NCI-H1417 treated with DMSO at 0.1 percent for 48 hours (cell line): ENCODE measurements at places on chromosomes 6 and 20.

- DNase-seq, result no peak
Measured at GRCh38 chr20:56752274-56752673, 123.2 kb downstream of the TFAP2C start.

DNA sequence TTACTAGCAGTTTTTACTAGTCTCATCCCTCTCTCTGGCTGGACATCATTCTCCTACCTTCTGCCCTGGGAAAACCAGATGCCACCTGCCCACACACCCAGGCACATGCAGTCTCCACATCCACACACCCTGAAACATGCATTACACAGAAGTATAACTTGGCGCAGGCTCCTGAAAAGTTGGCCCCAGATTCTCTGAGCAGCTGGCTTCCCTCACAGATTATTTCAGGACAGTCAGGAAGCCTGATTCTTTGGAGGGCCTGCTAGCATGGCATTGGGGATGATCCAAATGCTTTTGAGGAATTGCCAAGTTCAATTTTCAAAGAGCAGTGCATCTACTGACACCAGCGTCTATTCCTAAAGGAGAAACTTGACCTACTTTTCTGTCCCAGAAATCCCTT is 27.8 kb upstream of the KIF16B start:
- no peak for DNase-seq

DNA sequence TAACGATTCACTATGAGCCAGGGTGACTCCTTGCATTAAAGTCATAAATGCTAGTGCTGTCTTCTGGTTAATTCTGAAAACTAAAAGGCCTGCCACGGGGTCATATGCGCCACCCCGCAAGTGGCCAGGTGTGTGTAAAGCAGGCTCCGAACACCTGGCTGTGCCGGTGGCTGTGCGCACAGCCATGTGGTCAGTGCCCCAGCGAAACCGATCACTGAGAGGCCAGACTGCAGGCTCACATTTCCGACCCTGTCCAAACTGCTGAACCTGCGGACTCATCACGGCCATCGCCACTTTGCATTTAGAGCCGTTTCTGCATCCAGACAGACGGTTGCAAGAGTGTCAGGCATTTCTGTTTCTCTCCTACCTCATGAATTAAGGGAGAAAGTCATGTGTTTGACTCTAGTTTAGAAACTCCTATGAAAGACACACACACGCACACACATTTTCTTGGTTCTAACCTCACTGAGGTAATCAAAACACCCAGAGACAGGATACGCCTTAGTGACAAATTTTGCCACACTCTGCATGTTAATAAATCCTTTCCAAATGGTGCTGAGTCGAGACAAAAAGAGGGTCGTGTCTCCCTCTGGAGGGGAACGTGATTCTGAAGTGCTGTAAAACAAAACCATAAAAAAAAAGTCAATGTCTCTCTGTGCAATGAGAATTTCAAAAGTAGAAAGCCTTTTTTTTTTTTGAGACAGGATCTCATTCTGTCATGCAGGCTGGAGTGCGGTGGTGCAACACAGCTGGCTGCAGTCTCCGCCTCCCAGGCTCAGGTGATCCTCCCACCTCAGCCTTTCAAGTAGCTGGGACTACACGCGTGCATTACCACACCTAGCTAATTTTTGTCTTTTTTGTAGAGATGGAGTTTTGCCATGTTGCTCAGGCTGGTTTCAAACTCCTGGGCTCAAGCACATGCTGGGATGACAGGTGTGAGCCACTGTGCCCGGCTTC is 31.0 kb upstream of the TCFL5 start:
- DNase-seq, result no peak

DNA sequence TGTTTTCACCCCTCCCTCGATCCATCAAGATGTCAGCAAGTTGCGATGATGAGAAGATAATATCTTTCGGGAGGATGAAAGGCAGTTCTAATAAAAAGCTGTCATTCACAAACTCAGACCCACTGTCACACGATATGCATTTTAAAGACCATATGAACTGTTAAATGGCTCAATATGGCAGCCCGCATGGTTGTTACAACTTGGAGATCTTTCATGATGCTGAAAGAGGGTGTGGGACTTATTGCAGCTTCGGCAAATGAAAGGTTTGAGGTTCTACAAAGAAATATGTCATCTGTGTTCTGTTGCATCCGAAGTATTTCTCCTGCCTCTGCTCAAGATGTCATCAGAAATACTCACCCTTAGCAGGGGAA is 128.5 kb downstream of the CDH4 start:
- DNase-seq, result no peak

DNA sequence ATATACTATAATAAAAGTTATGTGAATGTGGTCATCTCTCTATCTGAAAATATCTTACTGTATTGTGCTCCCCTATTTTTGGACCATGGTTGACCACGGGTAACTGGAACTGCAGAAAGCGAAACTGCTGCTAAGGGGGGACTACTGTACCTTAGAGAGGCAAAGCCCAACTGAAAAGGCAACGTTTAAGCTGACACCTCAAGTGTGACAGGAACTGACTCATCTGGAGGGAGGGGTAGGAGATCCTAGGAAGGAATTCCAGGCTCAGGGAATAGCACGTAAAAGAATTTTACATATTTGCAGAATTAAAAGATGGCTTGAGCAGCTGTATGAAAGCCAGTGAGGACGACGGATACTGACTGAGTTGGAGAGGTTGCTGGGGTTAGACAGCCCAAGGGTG is 34.8 kb downstream of the ELOVL2 start:
- DNase-seq, result no peak

GRCh38 chr20:25408890-25409289 is 1.4 kb downstream of the GINS1 start:
- DNase-seq, result no peak

- no peak for DNase-seq
Measured at GRCh38 chr6:32790306-32790705, 26.5 kb downstream of the HLA-DOB start.

DNA sequence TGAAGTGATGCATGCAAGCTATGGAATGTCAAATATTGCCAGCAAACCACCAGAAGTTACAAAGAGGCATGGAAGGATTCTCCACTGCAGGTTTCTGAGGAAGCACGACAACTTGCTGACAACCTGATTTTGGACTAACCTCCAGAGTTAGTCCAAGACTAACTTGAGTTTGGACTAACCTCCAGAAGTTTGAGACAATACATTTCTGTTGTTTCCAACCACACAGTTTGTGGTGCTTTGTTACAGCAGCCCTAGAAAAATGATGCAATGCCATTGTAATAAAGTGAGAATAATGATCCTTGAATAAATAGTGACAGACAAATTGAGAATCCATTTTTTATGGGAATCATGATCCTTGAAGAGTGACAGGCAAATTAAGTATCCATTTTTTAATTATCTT is 169.9 kb upstream of the HDDC2 start:
- DNase-seq, result no peak

DNA sequence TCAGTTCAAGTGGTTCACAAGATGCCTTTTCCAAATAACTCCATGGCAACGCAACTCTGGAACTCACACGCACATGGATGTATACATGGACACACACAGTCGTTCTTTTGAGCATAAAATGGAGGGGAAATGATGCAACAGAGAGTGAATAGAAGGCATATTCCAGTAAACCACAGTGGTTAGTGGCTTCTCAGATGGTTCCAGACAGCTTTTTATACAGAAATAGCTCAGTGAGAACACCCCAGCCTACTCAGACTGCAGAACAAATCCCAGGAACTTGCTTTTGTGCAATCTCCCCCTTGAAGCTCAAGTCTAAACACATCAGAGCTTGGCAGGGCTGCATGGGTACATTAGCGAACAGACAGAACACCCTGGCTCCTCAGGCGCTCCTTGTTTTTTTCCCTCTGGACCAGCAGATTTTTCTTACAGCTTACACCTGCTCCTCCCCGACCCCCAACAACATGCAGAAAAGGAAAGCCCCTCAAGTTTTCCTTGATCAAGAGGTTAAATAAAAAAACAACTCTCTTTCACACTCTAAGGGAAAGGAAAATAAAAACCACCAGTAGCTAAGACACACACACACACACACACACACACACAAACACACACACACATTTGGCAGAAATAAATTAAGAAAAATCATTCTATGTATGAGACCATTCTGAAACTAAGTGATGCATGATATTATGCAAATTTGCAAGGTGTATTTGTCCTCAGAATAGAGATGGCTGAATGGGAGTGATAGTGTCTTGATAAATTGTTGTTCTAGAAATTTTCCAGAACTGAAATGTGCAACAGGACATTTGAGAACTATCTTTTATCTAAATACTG is 51.2 kb upstream of the RANBP9 start:
- DNase-seq, result no peak

DNA sequence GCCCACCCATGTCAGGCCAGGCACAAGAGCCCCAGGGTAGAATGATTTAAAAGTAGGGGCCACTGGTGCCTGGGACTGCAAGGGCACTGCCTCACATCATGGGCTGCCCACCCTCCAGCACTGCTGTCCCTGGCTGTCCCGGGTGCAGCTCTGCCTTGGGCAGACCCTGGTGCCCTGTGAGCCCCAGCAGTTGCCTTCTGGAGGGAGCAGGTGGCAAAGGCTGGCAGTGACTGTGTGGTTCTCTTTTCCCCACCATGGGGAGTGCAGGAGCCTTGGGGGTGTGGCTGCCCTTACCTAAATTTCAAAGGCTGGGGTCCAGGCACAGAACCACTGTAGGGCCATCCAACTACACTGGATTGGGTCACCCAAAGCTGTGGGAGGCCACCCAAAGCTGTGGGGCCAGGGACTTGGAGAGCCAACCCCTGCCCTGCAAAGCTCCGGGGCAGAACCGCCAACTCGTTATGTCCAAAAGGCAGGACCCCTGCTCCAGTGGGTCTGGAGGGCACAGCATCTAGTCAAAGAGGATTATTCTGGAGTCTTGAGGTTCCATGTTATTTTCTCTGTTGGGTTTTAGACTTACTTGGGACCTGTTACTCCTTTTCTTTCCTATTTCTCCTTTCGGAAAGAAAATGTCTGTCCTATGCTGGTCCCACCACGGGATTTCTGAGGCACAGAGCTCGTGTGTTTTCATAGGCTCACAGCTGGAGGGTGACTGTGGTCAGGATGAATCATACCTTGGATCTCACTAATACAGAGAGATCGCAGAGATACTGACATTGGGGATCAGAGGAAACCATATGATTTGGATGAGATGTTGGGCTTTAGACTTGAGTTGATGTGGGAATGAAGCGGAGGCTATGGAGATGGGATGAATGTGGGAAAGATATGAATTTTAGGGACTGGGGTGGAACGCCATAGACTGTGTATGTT is 65.3 kb downstream of the RAMACL start:
- DNase-seq, result no peak

GRCh38 chr20:8400486-8400885 is 268.4 kb downstream of the PLCB1 start:
- no peak for DNase-seq

DNA sequence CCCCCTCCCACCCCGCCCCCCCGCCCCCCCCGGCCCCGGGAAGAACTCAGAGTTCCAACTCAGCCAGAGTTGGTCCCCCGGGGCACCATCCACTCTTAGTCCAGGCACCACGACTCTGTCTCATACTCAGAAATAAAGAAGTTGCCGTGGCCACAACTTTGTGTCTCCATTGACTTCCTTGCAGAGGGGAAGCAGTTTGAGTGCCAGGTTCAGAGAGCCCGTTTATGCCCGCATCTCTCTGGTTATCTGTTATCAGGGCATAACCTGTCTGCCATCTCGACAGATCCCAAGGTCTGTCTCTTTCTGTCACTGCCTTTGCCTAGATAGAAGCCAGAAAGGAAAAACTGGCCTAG is 605 bp downstream of the CDC5L start:
- DNase-seq, result no peak

DNA sequence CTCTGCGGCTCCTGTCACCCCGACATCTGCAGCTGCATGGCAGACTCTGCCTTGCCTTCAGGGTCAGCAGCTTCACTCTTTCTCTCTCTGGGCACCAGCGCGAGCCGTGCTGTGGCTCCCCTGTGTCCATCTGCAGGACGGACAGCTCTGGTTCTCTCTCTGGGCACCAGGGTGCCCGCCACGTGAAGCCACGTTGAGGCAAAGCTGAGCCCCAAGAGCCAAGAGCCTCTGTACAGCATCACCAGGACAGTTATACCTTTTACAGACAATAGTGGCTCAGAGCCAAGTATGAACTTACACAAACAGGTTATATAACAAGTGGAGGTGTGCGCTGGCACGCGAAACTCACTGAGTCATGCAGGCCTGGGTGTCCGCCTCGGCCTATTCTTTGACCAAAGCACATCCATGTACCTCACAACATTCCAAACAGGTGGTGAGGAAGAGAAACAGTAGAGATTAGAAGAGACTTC is 50.8 kb downstream of the FAM50B start:
- DNase-seq, result no peak

DNA sequence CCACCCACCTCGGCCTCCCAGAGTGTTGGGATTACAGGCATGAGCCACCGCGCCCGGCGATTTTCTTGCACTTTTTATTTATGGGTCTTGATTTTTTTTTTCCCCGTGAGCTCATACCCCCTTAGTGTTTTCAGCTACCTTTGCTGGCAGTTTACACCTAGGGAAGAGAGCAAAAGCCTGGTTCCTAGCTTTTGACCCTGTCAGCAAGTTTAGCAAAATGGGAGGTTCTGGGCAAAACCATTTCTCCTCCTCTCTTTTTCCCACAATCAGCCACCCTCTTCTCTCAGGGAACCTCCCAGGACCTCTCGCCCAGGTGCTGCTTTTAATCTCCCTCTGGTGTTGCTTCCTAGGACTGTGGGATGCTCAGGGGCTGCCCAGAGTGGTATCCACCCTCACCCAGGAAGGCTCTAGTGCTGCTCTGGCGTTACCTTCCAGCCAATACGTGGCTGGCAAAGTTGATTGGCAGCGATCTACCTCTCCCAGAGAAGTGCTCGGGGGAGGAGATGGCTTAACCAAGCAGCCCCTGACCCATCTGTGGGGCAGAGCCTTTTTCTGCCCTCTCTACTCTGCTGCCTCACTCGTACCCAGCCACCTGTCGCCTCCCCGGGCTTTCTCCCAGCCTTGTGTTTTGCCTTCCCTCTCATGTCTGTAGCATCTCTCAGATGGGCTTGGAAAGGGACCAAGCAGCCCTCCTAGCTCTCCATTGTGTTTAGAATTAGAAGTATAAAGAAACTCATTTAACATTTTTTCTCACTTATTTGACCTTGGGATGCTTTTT is 37.4 kb downstream of the KAT14 start:
- DNase-seq, result no peak

- DNase-seq, result no peak
Measured at GRCh38 chr6:169971081-169971861, 219.8 kb downstream of the ERMARD start.

DNA sequence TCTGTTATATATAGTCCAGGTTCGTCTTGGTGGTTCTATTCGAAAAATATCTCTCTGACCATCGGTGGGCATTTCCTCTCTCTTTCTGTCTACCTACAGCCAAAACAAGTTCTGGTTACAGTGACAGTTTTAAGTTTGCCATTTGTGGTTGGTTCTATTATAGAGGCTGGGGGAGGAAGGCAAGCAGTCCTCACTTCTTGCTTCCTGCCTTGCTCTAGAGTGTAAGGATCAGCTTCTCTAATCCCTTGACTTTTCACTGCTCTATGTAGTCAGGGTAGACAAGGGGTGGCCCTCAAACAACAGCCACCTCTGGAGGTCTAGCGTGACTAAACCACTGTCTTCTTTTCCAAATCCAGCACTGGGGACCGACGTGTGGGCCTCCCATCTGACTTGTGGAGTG is 16.1 kb downstream of the E2F3 start:
- no peak for DNase-seq
